ENCODE measurements at places on chromosomes 1 and 21.
A peak's percentile ranks its signal among the peaks of the same experiment; 100 is the strongest.

DNA sequence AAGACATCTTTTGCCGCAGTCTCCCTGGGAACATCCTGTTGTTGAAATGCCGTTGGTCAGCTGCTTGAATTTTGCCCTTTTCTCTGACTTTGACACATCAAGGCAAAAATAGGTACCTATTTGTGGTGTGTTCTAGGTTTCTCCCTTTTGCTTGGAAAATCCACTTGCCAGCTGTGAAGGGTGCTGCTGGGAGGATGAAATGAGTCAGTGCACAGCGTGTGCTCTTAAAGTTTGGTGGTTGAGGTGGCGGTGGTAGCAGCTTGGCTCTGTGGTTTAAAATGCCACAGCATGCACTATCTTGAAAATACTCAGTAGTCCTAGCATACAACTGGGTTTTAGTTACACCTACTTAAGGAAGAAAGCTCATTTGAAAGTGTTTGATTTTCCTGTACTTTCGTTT lies 183.8 kb downstream of the DHRS3 start:
- DNase-seq = peak; percentile 8

- peak; percentile 16 for DNase-seq
These were observed 15.5 kb downstream of the LYPLAL1 start for GRCh38 chr1:219189021-219189824.

DNA sequence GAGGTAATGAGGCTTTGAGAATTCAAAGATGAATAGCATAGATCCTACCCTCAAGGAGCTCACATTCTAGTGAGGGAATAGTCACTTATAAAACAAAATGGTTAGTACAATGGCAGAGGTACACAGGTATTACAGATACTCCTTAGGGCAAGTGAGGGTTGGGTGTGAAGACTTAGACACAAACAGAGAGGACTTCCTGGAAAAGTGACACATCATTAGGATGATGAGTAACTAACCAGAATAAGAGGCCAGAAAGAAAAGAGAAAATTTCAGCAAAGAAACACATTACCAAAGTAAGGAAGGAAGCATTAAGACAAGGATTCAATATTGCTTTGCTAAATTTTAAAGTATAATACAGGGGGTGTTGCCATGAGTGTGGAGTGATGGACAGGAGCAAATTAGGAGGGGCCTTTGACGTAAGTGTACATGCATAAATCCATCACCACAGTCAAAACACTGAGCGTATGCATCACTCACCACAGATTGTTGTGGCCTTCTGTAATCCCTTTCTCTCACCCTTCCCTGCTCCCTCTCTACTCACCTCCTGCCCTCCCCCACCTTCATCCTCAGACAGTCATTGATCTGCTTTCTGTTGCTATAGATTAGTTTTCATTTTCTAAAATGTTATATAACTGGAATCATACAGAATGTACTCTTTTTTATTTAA lies 7.9 kb downstream of the CD53 start:
- DNase-seq = no peak

DNA sequence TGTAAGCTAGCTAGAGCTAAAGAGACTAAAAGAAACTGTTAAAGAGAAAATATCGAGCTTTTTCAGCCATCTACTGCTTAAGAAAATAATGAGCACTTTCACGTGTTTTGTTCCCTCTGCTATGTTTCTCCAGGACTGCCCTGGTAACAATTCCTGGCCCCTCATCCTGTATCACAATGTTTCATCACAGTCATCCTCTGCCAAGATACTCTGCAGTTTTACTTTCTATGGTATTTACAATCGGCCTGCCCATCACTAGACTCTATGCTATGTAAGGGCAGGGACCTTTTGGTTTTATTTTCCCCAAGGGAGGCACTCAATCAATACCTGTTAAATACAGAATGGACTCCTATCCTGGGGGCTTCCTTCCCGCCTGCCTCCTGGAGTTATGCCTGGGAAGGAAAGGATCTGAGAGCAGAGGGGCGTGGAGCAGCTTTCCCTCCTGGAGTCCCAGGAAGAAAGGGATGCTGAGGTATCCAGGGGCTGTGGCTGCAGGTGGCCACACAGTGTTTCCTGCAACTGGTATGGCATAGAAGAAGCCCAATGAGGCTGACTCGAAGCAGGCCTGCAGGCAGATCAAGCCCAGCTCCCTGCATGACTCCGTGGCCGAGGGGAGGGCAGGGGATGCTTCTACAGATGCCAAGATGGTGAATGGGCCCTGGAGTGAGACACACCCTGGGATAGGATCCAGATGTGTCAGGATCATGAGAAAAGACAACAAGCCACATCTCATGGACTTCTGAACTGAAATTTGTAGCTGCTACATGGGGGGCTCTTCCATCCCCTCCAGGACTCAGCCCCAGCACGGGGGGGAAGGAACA lies 52.9 kb downstream of the MATN1 start:
- DNase-seq = peak; percentile 14

GRCh38 chr1:115694805-115695204 lies 53.0 kb downstream of the VANGL1 start:
- DNase-seq = peak; percentile 7

- peak; percentile 11 for DNase-seq
These were observed 5.6 kb upstream of the ARF1 start for GRCh38 chr1:228076796-228077430.

GRCh38 chr1:116951200-116951935 lies 41.7 kb downstream of the PTGFRN start:
- DNase-seq = no peak

GRCh38 chr1:208942394-208943130 lies 641.0 kb upstream of the CAMK1G start:
- peak; percentile 95 for DNase-seq

DNA sequence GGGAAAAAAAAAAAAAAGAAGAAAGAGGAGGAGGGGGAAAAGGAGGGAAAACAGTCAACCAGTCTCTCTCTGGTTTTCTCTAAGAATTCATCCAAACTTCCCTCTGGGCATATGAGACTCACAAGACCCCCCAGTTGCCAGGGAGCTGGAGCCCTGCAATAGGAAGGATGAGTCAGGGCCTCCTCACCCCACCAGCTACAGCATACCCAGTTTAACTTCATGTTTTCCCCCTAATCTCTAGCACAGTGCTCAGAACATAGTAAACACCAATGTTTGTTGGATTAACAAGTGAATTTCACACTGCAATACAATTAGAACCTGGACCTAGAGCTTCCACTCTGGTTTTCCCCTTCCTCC lies 7.8 kb downstream of the F11R start:
- no peak for DNase-seq

- no peak for DNase-seq
These were observed 52.0 kb downstream of the LAMC2 start for GRCh38 chr1:183238071-183238470.

DNA sequence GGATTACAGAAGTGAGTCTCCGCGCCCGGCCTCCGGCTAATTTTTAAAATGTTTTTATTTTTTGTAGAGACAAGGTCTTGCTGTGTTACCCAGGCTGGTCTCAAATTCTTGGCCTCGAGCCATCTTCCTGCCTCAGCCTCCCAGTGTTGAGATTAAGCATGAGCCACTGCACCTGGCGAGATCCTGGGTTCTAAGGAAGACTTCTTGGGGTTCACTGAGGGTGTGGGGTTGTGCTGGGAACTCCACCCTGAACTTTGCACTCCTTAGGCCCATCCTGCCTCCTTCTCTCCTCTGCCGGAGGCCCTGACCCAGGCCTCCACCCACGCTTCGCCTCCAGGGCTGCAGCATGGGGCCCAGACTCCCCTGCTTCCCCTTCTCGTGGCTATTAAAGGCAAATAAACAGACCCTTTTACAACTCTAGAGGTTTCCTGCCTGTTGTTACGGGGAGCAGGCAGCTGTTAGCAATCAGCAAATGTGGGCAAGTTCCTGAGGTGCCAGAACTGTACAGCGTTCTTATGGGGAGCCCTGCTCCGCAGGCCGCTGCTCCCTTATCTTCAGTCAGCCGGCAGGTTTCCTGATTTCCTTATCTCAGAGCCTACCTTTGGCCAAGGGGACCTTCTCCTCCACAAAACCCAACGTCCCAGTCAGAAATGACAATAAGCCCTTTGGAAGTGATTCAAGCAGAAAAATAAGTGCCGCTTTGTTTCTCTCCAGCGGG lies 41.0 kb upstream of the LIN9 start:
- DNase-seq = peak; percentile 49

- peak; percentile 46 for DNase-seq
These were observed 13.1 kb downstream of the C1orf115 start for GRCh38 chr1:220703305-220703704.

GRCh38 chr1:211912038-211912437 lies 81.5 kb upstream of the LPGAT1 start:
- DNase-seq = peak; percentile 73
